Breast epithelium (tissue), 4 donors: ENCODE measurements at places on chromosomes 5 and 9.

GRCh38 chr5:132181011-132181629 lies 46.5 kb downstream of the P4HA2 start:
- no peak for DNase-seq

GRCh38 chr9:133340256-133340655 lies 4.3 kb upstream of the SURF6 start:
- DNase-seq, result no peak

- DNase-seq, result no peak
Measured at GRCh38 chr9:110802416-110803035, 133.9 kb downstream of the MUSK start.

DNA sequence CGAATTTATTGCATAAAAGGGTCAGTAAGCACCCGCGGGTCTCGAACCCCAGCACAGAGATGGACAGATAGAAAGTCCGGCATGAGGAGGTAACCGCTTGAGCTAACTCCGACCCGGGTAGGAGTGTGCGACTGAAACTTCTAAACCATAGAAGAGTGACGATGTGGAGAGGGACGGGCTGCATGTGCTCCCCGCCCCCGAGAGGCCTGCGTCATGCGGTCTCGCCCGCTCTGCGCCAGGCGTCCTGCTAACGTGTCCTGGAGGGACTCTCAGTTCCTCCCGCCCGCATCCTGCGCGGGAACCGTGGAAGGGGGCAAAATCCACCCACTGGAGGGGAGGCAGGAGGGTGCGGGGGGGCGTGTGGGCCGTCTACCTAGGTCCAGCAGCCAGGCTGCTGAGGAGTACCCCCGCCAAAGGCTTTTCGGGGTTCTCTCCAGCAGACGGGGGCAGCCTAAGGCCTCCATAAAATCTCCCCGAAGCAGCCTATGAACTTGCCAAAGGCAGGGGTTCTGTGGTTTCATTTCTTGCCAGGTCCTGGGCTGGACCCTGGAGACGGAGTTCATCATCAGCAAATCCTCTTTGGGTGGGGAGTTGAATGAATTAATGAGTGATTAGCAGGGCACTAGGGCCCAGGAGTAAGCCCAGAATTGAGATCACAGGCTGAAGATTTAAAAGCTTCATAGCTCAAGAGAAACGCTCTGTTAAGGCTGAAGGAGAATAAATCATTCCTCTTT lies 51.9 kb downstream of the TGFBI start:
- peak; percentile 66 for DNase-seq

DNA sequence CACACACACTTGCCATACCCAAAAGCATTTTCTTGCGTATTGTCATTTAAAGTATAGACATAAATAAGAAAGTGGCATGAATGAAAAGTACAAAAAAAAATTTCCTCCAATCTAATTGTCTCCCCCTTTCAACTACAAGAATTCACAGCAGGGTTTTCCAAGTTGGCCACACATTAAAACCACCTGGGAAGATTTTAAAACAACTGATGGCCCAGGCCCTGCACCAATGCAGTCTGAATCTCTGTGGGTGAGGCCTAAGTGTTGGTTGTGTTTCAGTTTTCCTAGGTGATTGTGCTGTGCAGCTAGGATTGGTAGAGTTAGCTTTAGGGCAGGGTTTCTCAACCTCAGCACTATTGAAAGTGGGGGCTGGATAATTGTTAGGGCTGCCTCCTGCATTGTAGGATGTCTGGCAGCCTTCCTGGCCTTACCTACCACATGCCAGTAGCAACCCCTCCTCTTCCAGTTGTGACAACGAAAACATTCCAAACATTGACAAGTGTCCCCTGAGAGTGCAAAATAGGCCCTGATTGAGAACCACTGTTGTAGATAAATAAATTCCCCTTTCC lies 337.1 kb downstream of the KIAA0825 start:
- no peak for DNase-seq

- DNase-seq, result no peak
Measured at GRCh38 chr9:15286161-15286821, 20.7 kb downstream of the TTC39B start.

DNA sequence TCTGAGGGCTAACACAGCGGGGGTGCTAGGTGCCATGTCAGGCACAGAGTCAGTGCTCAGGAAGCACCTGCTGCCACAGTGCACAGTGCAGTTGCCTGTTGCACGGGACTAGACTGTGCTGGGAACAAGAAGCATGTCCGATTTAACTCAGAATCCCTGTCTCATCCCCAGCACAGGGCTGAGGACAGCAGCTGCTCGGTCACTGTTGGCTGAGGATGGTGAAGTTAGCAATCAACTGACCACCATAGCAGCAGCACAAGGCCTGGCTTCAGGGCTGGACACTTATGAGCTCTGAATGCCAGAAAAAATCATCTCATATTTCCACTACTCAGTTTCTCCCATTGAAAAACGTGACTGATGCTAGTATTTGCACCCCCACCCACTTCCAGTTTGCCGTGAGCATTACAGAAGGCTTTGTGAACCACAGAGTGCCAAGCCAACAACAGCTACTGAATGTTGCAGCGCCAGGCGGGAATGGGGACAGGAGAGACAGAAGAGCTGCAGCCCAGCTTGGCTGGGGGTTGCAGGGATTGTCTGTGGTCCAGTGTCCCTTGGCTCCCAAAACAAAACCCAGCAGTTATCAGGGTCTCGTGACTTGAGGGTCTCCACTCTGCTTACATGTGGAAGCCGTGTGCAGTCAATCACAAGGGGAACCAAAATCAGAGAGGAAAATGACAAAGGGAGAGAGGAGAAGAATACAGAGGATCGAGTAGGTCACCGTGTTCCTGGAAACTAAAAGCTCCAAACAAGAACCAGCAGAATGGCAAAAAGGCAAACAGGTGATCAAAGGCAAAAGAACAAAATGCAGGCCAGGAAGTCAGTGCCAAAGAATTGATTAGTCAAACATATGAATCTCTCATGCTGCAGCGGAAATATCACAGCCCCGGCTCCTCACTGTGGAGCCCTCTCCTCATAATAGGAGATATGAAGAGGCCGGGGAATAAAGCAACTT lies 155.6 kb downstream of the CRB2 start:
- no peak for DNase-seq

GRCh38 chr9:126676685-126677143 lies 63.0 kb downstream of the LMX1B start:
- DNase-seq, result peak; percentile 54

DNA sequence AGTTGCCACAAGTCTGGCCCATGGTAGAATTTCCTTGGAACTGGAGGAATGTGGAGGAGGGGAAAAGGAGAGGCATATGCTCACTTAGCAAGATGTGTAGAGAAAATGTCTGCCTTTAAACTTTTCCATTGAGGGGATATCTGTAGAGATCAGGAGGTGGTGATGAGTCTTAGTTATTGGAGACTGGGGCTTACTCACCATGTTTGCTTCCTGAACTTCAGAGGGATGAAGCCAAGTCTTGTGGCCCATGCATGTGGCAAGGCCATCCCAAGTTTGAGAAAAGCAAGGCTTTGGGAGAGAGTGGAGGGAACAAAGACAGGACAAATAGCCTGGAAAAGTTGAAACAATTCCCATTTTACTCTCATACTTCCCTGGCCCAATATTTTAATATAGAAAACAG lies 124.5 kb downstream of the GDNF start:
- no peak for DNase-seq

- DNase-seq, result no peak
Measured at GRCh38 chr9:78707080-78707479, 410.2 kb downstream of the PSAT1 start.
